Activated CD8-positive, alpha-beta T cell treated with anti-CD3 and anti-CD28 coated beads for 36 hours (primary cell): ENCODE measurements at places on chromosomes 4 and X. TPM values are rescaled to one million over a fixed set of nuclear protein-coding genes. Genes with fewer than 3 reads are reported as not detected.

The LAMP2 gene
- 23.3 TPM for total RNA-seq

DNA sequence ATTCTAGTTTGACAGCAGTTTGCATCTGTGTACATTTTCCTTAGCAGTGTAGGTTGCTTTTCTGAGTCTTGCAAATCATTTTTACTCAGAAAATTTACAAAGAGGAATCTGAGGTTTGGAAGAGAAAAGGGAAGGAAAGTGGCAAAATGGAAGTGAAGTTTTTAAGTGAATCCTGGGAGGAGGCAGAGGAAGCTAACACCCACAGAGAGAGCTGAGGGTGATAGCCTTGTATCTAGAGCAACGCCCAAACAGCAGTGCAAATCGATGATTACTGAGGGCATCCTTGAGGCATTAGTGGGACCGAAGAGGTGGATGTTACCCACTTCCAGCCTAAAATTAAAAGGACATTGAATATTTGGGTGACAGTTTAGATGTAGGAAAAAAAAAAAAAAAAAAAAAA is 31.8 kb downstream of the KLF3 start:
- peak overlapping the region; percentile 33 for H3K27ac ChIP-seq
- DNase-seq: no peak
- peaks cover 20% of the 10 kb centered on the region for H3K36me3 ChIP-seq
- no peak overlapping the region for H3K4me3 ChIP-seq
- peaks cover 6% of the 10 kb centered on the region for H3K4me1 ChIP-seq

DNA sequence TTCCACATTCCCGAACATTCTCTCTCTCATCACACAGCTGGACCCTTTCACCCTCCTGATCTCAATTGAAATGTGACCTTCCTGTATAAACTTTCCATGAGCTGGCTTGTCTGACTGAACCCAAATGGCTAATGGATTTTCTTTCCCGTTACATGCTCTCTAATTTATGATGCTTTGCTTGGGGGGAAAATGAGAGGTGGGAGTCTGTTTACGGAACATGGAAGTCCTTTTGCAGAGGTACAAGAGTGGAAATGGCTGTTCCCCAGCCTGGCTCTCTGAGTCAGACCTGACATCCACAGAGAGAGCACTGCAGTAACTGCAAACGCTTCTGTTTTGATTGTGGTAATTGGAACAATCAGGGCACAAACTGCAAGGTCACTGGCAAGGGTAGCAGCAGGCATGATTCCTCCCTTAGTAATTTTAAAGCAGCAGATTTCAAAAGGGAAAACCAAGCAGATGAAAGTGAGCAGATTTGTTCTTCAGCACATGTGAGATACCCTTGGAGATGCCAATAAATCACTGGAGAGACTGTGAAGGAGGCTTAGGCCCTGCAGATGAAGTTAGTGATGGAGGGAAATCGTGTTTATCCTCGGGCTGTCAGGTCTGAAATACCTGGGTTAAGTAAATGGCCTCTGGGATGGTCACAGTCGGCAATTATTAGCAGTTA is 83.9 kb downstream of the SNCA start:
- DNase-seq: no peak
- no peak overlapping the region for H3K4me3 ChIP-seq
- no peaks in the 10 kb centered on the region for H3K36me3 ChIP-seq
- peaks cover 4% of the 10 kb centered on the region for H3K27me3 ChIP-seq

- H3K4me1 ChIP-seq: peaks cover 6% of the 10 kb centered on the region
- no peak overlapping the region for H3K27ac ChIP-seq
- DNase-seq: peak; percentile 30
- H3K27me3 ChIP-seq: no peaks in the 10 kb centered on the region
These were observed 729.3 kb upstream of the ACTRT1 start for GRCh38 chrX:128781506-128781905.

The FRG1 gene
- total RNA-seq: 58.3 TPM

DNA sequence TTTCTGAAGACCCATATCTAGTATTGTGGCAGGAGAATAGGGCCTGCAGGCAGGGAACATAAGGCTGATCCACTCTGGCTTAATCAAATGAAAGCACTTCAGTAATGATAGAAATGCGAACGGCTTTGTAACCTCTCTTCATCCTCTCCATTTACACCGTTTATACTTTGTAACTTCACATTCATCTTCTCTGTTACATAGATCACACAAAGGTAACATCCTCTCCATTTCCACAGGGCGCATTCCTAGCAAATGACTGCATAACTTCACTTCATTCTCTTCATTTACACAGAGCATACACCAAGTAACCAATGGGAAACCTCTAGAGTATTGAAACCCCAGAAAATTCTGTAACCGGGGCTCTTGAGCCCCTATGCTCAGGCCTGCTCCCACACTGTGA is 65.5 kb upstream of the SLC34A2 start:
- no peak overlapping the region for H3K27ac ChIP-seq
- H3K27me3 ChIP-seq: peaks cover 3% of the 10 kb centered on the region
- H3K4me3 ChIP-seq: no peak overlapping the region

The XAGE2 gene
- total RNA-seq: not detected

The ZFYVE28 gene
- total RNA-seq: 7.0 TPM

- DNase-seq: no peak
- H3K4me3 ChIP-seq: no peak overlapping the region
- H3K27me3 ChIP-seq: no peaks in the 10 kb centered on the region
- H3K4me1 ChIP-seq: peaks cover 8% of the 10 kb centered on the region
- H3K36me3 ChIP-seq: peaks cover 33% of the 10 kb centered on the region
These were observed 602.2 kb downstream of the IL15 start for GRCh38 chr4:142238589-142238988.

- DNase-seq: no peak
- no peaks in the 10 kb centered on the region for H3K27me3 ChIP-seq
These were observed 282.9 kb downstream of the RAB28 start for GRCh38 chr4:13201241-13201640.

GRCh38 chr4:81218206-81218605 is 3.2 kb upstream of the PRKG2 start:
- no peak overlapping the region for H3K27ac ChIP-seq
- H3K27me3 ChIP-seq: peaks cover 45% of the 10 kb centered on the region
- no peak overlapping the region for H3K4me3 ChIP-seq
- H3K4me1 ChIP-seq: peaks cover 12% of the 10 kb centered on the region
- no peak for DNase-seq
- no peaks in the 10 kb centered on the region for H3K36me3 ChIP-seq

DNA sequence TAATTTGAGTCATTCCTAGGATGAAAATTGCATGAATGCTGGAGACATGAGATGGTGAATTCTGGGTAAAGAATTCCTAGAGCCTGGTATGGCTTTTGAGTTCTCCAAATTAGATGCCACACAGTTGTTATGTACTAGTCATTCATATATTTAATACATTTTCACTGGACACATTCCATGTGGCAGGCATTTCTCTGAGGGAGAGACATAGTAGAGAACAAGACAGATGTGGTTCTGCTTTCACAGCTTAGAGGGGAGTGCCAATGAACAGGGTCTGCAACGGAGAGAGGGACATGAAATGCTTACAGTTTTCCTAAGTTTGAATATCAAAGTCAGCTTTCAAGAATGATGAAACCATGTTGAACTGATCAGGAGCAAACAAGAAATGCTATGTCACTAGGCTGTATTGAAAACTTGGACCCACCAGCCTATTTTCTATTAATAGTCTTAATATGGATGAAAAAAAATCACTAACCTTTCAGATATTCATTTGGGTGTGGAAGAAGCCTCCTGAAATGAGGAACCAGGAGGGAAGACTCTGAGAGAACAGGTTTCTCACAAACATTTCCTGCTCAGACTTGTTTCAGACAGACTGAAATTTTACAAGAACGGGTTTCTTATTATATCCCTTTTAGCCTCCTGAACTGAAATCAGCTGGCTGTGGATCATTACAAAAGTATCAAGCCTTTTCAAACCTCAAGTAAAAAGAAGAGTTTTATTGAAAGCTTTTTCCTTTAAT is 276.0 kb upstream of the TET2 start:
- H3K27me3 ChIP-seq: peaks cover 5% of the 10 kb centered on the region
- H3K4me3 ChIP-seq: no peak overlapping the region
- no peak for DNase-seq
- no peaks in the 10 kb centered on the region for H3K36me3 ChIP-seq
- no peak overlapping the region for H3K27ac ChIP-seq
- no peaks in the 10 kb centered on the region for H3K4me1 ChIP-seq

- H3K27me3 ChIP-seq: no peaks in the 10 kb centered on the region
- H3K36me3 ChIP-seq: peaks cover 7% of the 10 kb centered on the region
- H3K4me1 ChIP-seq: peaks cover 19% of the 10 kb centered on the region
- no peak within 1 kb of the TSS for H3K27ac ChIP-seq
- peak; percentile 91 for DNase-seq
These were observed at the start of gene ZRSR2 for GRCh38 chrX:15789979-15790768. ZRSR2 (plus strand) TSS chrX:15790484; CDS start chrX:15790496, 12 bp downstream.

- DNase-seq: no peak
- H3K27me3 ChIP-seq: peaks cover 5% of the 10 kb centered on the region
- no peak overlapping the region for H3K27ac ChIP-seq
- no peaks in the 10 kb centered on the region for H3K4me1 ChIP-seq
- no peaks in the 10 kb centered on the region for H3K36me3 ChIP-seq
- H3K4me3 ChIP-seq: no peak overlapping the region
These were observed 48.8 kb upstream of the PITX2 start for GRCh38 chr4:110671679-110672078.

The STATH gene
- not detected for total RNA-seq

The UCP1 gene
- total RNA-seq: not detected

The TSC22D3 gene
- 50.5 TPM for total RNA-seq
